ENCODE measurements at places on chromosomes 4 and X.

DNA sequence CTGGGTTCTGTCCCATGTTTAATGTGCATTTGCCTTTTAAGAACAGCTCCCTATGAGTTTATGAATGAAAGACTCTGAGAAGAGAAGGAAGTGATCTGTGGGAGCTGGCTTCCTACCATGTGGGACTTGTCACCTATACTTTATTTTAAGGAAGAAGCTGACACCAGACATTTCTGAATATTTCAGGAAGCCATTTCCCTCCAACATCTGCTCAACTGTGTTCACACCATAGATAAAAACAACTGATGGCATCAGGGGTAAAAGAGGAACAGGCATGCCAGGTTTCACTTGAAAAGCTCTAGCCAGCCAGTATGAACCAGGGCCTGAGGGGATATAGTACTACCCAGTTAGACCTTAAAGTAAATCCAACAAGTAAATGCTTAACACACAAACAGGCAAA lies 116.0 kb downstream of the COL4A6 start:
- no peak for DNase-seq

DNA sequence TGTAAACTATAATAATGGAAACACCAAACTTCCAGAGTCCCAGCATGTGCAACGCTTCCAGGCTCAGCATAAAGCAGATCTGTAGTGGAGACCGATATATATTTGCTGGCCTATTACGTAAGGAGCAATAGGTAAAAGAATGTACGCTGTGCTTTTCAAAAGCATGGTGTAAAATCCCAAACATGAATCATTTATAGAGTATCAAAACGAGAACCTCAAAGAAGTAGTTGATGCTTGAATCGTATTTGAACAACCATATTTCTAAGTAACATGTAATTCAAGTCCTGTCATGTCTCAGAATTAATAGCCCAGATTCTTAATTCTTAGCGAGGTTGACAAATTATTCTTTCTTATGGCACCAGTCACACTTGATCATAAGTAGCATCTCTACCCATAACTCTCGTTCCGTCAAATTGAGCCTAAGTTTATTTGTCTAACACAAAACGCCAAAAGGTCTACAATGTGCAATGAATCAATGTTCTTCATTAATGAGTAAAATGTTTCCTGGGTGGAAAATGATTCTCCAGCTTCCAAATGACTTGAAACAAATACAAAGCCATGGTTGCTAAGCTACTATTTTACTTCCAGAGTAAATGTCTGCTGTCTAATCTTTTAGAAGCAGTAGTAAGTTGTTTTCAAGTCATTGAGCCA lies 811.5 kb upstream of the FRG1 start:
- no peak for DNase-seq

GRCh38 chrX:38256019-38256418 lies 35.3 kb upstream of the SRPX start:
- DNase-seq: no peak

DNA sequence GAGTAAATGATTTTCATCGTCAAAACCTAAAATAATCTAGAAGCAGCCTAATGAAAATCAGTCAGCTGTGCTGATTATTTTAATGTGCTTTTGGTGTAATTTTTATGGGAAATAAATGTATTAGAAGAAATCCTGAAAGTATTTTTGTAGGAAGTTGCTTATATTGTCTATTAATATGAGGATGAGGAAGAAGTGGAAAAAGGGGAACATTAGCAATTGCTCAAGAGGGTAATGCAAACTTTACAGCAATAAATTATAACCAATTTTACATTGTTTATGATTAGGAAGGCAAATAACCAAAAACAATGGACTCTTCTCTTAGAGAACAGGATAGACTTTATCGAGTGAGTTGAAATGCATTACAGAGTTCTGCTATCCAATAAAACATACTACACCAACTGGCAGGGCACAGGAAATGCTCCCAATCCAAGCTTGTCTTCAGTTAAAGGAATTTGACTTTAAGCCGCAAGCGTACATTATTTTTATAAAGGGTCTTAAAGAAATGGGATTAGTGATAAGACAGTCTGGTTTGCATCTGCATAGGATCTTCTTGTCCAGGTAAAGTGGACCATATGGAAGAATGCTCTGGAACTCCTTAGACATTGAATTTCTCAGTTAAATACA lies 374.8 kb downstream of the PDGFC start:
- DNase-seq: no peak

DNA sequence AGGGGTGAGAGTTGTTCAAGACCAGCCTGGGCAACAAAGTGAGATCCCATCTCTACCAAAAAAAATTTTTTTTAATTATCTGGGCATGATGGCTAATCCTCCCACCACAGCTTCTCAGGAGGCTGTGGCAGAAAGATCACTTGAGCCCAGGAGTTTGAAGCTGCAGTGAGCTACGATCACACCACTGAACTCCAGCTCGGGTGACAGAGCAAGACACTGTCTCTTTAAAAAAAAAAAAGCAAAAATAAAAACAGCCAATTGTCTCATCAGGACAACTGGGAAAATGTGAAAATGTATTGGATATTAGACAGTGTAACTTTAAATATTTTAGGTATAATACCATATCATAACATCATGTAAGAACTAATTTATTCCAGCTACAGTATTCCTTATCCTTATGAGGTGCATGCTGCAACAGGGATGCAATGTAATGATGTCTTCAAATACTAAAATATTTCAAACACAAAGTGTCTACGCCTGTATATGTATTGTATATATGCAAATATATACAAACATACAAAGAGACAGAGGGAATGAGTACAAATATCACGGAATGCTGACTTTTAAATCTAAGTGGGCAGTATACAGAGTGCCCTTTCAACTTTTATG lies 17.2 kb downstream of the FAM13A start:
- DNase-seq: no peak

DNA sequence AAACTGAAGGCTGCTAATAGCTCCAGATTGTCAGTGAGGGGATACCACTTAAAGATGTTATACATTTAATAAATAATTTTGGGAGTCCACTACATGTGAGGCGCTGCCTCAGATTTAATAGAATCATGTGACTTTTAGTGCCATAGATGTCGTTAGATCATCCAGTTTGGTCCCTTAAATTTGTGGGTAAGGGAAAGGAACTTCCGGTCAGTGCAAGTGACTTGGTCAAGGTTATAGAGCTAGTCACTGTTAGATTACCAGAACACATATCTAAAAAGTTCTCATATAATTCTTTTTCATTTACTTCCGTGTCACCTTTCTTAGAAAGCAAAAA lies 529 bp upstream of the UBA6 start:
- no peak for DNase-seq

DNA sequence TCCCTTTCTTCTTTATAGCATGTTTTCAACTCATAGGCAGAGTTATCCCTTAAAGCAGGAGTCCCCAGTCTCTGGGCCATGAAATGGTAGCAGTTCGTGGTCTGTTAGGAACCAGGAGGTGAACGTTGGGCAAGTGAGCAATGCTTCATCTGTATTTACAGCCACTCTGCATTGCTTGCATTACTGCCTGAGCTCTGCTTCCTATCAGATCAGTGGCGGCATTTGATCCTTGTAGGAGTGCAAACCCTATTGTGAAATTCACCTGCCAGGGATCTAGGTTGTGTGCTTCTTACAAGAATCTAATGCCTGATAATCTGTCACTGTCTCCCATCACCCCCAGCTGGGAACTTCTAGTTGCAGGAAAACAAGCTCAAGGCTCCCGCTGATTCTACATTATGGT lies 39.8 kb downstream of the DTHD1 start:
- DNase-seq: no peak

GRCh38 chr4:87165892-87166291 lies 54.5 kb downstream of the KLHL8 start:
- no peak for DNase-seq

DNA sequence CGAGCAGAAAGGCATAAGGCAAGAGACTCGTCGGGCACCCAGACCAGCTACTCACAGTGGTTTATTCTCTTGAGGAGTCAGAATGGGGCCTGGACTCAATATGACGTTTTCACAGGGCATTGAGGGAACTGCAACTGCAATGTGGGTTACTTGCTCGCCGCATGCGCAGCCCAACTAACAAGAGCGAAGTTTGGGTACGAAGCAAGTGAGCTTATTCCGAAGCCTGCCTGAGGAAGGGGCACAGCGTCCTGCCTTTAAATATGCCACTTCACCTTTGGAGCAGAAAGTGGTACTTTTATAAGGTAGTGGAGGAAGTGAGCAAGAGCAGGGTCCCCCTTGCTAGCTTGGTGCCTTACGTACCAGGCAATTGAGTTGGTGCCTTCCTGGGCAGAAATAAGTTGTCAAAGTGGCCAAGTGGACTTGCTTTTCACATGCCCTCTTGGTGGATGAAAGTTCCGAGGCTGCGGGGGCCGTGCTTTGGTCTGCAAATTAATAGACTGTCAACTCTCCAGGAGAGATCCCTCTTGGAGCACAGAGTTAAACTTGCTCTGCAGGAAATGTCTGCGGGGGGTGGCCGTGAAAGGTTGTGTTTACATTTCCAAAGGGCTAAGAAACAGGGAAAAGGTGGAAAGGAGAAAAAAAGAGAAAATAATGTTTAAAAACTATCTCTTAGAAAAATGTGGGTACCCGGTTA lies 480.4 kb downstream of the TRIML1 start:
- DNase-seq: no peak

GRCh38 chr4:58119298-58119697 lies 1009.1 kb upstream of the IGFBP7 start:
- no peak for DNase-seq

GRCh38 chr4:62133977-62134376 lies 933.9 kb downstream of the ADGRL3 start:
- no peak for DNase-seq

DNA sequence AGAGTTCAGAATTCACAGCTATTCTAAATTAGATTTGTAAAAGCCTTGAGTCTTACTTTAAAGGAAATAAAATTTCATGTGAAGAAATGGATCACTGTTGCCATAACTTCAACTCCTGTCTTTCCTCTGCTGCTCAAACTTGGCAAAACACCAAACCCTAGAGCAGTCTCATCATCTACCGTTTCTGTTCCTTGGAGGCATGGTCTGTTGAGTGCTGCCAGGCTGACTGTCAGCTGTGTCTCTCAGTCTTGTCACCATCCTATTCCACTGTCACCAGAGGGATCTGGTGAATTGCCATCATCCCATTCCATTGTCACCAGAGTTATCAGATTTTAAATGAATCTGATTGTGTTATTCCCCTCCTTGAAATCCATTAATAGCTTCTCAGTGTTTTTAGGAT lies 55.6 kb downstream of the STIM2 start:
- DNase-seq: no peak
